NCI-H774 (cell line): ENCODE measurements at places on chromosomes 6 and 20.

- no peak for DNase-seq
These were observed 8.0 kb downstream of the PNISR start for GRCh38 chr6:99416892-99417767.

DNA sequence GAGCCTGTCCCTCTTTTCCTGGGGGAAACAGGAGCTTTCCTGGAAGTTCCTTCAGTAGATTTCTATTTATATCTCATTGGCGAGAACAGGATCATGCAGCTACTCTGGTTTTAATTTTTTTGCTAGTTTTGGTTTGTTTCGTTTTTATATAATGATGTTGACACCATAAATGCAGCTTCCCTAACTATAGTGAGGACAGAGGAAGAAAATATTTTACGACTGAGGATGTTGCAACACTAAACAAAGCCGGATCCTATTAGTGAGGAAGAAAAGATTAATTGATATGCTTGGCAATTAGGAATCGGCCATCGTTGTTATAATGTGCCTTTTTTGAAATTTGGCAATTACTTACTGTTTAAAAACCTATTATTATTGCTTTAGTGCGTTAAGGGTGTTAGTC is 16.6 kb downstream of the KDM1B start:
- no peak for DNase-seq

DNA sequence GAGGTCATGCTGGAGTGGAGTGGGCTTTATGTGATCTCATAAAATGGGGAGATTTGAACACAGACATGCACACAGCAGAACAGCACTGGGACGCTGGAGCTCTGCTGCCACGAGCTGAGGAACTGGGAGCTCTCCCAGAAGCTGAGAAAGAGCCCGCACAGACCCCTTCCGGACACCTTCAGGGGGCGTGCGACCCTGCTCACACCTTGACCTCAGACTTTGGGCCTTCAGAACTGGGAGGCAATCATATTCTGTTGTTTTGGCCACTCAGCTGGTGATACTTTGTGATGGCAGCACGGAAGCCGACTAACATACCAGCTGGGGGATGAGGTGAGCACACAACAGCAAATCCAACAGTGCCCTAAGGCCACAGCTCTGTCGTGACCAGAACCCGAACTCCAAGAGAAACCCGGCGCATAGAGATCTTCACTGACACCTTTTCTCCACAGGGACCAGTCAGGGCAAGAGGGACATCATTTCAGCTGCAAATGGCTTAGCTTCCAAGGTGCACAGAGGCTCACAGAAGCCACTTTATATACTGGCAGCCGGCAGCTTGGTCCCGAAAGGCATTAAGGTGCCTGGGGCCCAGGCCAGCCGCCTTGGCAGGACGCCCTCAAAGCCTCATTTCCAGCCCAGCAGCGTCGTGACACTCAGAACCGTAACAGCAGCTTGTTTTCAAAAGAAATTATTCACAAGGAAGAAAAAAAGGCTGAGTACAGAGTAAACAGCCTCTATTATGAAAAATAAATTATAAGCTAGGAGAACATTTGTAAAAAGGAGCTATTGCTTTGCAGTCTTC is 89.3 kb downstream of the RNASET2 start:
- no peak for DNase-seq

DNA sequence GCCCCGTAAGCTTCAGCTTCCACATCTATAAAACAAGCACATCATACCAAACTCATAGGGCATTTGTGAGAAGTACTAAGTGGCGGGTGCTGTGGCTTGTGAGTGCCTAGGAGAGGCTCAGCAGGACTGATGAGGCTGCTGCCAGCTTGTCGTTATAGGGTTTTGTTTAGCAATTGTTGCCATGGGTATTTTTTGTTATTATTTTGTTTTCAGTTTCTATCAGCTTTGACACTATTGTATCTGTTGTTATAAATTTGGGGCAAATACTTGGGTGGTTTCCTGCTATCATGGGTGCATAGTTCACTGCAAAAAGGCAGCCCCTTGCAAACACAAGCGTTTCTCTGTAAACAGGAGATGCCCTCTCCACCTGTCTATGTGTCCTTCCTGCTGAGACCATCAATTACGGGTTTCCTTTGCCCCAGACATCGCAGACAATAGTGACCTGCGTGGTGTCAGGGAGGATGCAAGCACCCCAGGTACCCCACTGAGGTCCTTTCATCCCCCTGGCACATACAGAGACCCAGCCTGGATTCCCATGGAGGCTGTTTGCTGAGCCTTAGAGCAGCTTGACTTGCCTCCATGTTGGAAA is 3.1 kb upstream of the CCDC167 start:
- peak; percentile 54 for DNase-seq

- no peak for DNase-seq
These were observed 654 bp downstream of the TBC1D7 start for GRCh38 chr6:13327691-13328075.

DNA sequence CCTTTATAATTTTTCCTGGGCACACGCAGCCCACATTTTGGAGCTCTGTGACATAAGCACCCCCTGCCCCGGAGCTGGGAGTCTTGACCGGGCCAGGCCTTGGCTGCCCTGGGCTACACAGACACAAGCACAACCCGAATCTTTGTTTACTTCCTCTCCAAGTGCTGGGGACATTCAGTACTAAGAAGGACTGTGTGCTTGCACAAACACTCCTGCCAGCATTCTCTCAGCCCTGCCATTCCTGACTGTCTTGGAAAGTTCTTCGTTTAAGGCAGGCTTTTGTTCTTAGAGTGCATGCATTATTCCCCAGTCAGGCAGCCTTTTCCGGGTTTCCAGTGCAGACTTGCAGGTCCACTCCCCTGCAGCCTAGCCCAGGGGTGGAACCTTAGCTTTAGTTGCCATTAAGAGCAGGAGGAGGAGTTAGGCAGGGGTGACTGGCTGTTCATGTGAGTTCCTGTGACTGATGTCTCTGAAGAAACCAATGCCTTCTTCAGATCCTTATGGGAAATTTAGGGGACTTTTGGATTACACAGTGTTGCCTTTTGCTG is 28.6 kb downstream of the FOXO3 start:
- DNase-seq, result peak; percentile 70

DNA sequence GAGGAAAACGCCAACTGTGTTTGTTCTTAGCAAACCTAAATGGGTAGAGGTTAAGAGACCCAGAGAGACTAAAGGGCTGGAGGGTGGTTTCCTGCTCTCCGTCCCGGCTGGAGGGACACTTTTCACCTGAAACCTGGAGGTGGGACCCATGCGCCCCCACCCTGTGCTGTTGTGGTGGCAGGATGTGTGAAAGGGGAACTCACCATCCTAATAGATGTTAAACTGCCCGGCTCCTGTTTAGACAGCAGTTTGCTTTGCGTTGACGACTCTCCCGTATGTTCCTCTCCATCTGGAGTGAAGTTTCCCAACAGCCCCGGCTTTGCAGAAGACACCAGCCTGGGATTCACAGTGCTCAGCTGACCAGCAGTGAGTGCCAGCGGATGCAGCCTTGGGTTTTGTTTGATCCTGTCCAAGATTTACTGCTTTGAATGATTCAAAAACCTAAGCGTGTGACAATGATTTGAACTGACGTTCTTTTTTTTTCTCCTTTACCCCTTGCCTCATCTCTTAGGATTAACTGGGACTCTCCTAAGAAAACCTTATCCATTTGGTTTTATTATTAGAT is 66.0 kb downstream of the CDH4 start:
- no peak for DNase-seq

DNA sequence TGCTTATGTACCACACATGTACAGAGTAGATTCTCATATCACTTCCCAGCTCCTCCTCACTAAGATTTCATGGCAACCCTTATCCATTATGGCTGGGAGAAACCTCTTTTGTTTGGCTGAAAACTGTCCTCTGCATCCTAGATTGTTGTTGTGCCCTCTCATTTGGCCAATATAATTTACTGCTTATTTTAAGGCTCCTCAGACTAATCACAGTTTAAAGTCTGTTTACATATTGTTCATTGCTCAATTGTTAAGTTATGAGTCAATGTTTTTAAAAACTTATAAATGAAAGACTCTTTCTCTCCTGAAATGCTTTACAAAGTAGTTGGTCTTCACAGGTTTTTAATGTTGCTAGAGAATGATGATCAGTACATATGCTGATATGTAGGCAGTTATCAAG is 57.3 kb downstream of the FAM83B start:
- no peak for DNase-seq

DNA sequence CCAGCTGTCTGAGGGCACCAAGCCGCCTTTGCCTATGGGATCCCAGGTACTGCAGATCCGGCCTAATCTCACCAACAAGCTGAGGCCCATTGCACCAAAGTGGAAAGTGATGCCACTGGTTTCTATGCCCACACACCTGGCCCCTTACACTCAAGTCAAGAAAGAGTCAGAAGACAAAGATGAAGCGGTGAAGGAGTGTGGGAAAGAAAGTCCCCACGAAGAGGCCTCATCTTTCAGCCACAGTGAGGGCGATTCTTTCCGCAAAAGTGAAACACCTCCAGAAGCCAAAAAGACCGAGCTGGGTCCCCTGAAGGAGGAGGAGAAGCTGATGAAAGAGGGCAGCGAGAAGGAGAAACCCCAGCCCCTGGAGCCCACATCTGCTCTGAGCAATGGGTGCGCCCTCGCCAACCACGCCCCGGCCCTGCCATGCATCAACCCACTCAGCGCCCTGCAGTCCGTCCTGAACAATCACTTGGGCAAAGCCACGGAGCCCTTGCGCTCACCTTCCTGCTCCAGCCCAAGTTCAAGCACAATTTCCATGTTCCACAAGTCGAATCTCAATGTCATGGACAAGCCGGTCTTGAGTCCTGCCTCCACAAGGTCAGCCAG is 283.0 kb downstream of the TSHZ2 start:
- no peak for DNase-seq

- DNase-seq, result no peak
These were observed 226.0 kb upstream of the CDYL start for GRCh38 chr6:4550227-4550597.

DNA sequence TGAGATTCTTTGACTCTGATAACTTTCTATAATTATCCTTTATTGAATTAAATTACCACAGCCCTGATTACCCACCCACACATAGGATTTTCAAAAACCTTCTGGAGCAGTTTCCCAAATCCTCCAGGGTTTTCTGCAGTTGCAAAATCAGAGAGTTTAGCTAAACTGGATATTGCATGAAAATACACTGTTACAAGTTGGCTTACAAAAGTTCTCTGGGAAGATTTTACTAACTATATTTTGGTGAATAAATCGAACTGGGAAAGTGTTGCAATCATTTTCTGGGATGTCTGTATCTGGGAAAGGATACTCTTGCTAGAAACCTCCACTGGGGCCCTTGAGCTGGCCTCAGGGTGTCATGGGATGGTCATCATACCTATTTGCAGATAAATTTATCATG is 97.6 kb upstream of the STMND1 start:
- DNase-seq, result no peak

DNA sequence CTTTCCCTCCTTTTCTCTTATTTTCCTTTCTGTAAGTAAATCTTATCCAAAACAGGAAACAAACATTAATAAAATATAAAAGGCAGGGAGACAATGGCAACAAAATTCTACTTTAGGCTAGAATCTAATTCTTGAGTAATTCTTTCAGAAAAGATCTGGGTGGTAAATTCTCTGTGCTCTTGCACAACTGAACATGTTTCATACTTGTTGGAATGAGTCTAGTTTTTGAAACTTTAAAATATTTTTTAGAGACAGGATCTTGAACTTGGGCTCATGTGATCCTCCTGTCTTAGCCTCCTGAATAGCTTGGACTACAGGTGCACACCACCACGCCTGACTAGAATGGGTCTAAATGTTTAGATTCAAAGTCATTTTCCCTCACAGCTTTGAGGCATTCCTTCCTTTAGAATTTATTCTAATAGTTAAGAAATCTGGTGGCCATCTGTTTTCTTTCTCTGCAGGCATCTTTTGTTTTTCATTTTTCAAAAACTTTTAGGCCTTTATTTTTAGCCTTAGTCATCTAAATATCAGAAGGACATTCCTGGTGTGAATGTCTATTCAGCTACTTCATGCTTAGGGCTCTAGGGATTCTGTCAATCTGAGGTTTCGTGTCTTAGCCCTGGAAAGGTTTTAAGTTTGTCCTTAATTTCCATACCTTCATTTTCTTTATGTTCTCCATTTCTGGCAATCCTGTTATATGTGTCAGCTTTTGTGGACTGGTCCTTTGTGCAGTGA is 76.5 kb downstream of the CDKAL1 start:
- no peak for DNase-seq

DNA sequence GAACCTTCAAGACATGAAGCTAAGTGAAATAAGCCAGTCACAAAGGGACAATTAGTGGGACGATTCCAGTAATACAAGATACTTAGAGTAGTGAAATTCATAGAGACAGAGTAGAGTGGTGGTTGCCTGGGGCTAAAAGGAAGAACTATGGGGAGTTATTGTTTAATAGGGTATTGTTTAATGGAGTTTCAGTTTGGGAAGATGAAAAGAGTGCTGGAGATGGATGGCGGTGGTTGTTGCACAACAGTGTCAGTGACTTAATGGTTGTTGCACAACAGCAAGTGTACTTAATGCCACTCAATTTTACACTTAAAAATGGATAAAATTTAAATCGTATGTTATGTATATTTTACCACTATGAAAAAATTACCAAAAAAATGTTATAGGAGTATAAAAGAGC is 209.7 kb upstream of the TENT5A start:
- DNase-seq, result no peak

GRCh38 chr6:168282985-168283685 is 36.4 kb downstream of the DACT2 start:
- no peak for DNase-seq

DNA sequence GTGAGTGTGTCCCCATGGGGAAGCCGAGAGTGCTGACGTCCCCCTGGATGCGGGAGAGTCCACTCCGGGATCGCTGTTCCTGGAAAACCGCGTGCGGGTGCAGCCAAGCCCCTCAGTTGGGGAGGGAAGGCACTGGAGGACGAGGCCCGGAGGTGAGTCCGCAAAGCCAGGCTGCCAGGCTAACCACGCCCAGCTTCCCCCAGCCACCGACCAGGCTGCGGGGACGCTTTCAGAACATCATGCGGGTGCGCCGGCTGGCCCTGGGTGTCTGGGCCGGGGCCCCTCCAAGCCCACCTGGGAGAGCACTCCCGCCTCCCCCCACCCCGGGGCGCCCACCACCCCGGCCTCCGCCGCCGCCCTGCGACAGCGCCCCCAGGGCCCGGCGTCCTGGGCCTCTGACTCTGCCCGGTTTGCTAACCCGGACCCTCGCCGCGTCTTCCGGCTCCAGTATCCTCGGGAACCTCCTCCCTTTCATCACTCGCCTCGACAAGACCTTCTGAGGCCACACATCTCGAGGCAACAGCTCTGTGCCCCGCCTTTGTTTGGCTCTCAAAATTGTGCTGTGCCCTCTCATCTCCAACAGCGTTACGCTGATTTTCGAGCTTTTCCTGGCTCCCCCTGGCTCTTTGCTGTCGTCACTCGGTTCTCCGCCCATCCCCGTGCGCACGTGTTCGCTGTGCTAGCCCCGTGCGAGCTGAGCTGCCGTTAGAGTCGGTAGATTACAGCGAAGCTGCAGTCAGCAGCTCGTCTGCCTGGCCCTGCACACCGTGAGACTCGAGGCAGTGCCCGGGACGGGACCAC is 47.1 kb upstream of the ENTPD6 start:
- peak; percentile 11 for DNase-seq

- DNase-seq, result no peak
These were observed 802.3 kb downstream of the MAFB start for GRCh38 chr20:39886650-39887190.

GRCh38 chr6:101608703-101609102 is 215.2 kb downstream of the GRIK2 start:
- DNase-seq, result peak; percentile 33
